ENCODE measurements at places on chromosomes 3 and 15. TPM values are rescaled to one million over a fixed set of nuclear protein-coding genes. Genes with fewer than 3 reads are reported as not detected.

- no peak for DNase-seq
Measured at GRCh38 chr3:145953316-145953715, 207.7 kb downstream of the PLOD2 start.

DNA sequence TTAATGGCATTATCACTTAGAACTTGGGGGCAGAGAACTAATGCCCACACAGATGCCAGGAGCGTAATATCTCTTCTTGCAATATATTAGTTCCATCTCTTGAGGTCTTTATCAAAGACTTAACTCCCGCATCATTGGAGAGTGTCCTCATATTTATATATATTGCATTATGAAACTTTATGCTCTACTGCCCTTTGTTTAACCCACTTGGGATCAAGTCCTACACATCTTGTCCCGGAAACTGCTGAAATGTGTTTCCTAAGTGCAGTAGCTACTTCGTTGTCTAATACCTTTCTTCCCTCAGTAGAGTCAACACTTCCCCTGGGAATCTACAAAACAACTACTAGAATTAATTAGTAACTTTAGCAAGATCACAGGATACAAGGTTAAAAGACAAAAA, 1029.2 kb downstream of the OTOL1 start:
- DNase-seq: no peak

DNA sequence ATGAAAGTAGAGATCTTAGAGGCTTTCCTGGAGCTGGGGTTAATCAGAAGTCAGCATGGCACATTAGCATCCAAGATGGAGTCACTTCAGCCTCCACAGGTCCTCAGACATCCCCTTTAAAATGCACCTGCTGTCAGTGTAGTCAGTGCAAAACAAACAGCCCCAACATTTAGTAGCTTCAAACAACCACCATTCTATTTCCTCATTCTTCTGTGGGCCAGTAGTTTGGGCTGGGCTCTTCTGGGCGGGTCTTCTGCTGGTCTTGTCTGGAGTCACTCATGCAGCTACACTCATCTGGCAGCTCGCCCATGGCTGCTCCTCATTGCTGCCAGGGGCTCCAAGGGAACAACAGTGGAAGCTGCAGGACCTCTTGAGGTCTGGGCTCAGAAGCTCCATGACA, 99.9 kb downstream of the TLE3 start:
- DNase-seq: peak; percentile 86

DNA sequence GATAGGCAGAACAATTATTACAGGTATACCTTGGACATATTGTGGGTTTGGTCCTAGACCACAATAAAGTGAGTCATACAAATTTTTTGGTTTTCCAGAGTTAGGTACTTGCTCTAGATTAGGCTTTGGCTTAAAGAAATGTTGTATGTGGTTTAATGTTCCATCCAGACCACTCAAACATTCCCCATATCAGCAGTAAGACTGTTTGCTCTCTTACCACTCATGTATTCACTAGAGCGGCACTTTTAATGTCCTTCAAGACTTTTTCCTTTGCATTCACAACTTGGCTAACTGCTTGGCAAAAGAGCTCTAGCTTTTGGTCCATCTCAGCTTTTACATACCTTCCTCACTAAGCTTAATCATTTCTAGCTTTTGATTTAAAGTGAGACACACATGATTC, 250.5 kb upstream of the SETMAR start:
- no peak for DNase-seq

GRCh38 chr3:12671120-12671450, 7.2 kb upstream of the RAF1 start:
- no peak for DNase-seq

DNA sequence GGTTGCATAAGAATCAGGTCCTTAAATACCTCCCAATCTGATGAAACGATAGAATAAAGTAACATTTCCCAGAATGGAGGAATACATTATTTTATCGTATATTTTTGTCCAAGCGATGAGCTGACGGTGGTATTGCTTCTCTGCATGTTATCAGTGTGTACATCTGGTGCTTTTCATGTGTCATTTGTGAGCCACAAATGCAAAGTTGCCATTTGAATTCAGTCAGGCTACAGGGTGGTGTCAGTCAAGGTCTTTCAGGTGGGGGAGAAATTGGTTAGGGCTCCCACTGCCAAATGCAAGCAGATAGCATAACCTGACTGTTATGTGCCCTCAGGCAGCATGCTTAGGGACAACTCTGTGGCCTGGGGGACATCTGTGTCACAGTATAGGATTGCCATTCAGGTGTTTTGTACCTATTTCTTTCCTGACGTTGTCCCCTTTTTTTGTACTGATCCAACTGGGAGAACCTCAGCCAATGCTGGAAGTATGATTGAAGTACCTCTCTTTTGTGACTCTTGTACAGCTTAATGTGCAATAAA, 26.5 kb upstream of the TIMP4 start:
- no peak for DNase-seq

DNA sequence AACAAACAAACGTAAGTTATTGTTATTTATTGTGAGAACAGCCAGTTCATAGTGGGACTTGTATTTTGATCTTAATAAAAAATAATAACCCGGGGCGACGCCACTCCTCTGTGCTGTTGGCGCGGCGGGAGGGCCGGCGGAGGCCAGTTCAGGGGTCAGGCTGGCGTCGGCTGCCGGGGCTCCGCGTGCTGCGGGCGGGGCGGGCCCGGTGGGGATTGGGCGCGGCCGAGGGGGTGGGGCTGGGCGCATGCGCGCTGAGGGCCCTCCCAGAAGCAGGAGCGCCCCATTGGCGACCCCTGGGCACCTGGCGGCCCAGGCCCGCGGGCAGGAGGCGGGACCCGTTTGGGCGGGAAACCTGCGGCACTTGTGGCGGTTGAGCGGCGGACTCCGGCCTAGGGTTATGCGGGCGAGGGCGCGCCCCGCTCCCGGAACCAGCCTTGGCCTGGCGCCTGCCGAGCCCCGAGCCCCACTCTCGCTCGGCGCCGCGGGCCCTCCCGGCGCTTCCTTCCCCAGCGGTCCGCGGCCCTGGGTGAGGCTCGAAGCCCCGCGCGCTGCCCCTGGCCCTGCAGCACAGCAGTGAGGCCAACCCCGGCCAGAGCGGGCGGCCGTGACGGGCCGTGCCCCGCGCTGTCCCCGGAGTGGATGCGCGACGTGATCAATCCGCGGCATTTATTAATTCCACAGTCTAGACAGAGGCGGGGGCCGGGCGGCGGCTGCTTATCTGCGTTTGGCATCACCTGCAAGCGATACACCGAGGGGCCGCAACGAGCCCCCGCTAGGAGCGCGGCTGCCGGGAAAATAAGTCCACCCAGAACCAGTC, 6.0 kb downstream of the ISL2 start:
- no peak for DNase-seq

DNA sequence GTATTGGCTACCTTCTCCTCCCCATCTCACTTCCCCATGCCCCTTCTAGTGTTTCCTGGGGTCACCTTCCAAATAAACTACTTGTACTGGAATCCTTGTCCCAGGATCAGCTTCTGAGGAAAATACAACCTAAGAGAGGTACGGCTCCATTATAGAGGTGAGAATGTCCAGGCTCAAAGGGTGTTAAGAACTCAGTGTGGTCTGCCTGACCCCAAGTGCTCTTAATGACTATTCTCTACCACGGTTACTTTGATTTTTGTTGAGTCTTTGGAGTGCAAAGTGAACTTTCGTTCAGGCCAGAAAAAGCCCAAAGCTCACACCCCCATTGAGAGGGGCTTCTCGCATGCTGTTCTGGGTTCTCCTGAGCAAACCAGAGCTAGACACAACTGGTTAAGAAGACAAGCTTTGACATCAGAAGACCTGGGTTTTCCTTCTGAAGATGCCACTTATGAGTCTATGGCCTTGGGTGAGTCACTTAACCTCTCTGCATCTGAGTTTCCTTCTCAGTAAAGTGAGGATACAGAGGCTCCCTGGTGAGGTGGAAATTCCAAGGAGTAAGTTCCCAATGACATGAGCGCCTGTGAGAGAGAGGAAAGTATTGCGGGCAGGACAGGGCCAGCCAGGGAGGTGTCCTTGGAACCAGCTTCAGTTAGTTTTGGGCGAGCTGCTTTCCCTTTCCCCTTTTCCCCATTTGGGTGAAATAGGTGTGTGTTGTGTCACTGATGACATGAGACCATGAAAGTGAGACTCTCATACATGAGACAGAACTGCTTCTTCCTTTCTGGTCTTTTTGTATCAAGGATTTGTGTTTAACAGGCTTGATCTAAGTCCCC, 475.0 kb upstream of the PROK2 start:
- DNase-seq: no peak

DNA sequence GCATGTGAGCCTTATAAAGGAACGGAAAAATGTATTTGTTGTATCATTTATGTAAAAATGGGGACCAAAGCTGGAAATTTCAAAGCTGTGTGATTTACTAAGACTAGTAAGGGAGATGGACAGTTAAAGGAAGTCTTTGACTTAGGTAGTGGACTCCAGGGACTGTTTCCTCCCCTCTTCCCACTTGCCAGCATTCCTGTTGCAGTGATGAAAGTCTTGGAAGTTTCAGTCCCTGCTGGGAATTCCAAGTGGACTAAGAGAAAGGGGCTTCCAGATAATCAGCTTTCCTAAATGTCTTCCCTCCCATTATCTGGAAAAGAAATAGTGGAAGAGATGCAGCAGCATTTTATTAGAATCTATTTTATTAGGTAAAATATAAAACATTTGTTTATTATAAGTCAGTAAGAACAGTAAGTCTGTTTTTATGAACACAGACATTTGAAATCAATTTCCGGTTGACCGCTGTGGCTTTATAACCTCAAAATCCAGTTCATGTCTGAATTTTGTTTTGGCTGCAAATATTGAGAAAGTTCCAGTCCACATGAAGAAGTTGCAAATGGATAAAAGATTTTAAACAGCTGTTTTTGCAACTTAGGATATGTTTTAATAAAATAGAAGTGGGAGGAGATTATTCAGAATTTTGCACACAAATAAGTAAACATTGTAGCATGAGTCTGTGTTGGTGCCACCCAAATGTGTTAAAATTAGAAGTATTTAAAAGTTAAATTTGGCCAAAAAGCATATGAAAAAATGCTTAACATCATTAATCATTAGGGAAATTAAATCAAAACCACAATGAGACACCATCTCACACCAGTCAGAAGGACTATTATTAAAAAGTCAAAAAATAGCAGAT, 141.8 kb downstream of the IL20RB start:
- DNase-seq: no peak

DNA sequence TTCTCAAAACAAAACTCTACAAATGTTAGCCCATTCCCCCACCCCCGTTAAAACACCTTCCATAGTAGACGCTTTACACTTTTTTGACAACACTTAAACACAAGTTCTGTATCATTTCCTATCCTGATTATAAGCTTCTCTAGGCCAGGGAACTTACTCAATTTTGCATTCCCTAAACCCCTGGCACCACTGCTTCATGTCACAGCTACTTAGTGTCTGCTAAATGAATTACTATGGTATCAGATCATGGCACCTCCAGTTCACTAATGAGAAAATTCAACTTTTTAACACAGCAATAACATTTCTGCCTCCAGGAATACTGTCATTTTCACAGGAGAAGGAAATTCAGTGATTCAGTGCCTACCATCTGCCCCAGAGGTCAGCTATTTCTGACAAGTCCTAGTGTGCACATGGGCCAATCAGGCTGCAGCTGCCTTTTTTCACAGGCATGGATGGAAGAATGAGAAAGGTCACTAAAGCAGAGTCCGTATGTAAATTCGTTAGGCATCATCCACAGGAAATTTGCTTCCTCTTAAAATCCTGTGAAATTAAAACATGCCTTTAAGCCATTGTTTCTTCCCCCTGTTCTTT, 18.5 kb downstream of the SFMBT1 start:
- DNase-seq: no peak

DNA sequence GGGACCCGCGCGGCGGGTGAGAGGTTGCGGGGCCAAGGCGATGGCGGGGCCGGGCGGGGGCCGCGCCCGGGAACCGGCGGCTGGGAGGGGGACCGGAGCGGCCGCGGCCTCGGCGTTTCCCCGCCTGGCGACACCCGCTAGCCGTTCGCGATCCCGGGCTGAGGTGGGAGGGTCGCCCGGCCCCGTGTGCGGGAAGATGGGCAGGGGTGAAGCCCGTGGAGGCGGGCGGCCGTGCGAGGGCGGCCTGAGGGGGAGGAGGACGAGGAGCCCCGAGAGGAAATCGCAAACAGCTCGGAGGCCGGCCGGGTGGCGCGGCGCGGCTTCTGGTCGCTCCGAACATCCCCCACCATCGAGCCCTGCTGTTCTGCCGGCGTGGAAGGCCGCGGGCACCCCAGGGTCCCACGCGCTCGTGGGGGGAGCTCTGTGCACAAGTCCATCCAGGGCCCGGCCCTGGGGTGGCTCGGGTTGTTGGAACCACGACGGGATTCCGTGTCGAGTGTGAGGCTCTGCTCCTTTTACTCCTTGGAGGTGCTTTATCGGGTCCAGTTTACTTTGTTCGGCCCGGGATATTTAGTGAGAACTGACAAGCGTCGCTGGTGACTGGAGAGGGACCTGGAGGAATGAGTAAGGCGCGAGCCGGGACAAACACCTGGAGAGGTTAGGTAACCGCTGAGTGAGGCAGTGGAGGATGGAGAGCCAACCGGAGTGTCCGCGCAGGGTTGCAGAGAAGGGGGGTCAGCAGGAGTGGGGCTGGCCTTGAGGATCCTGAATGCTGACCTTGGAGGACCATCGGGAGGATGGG, 728 bp downstream of the CRTC3 start:
- peak; percentile 47 for DNase-seq

GRCh38 chr15:64624242-64624641, 151.1 kb downstream of the RBPMS2 start:
- DNase-seq: no peak

GRCh38 chr3:192833177-192833890, 84.3 kb downstream of the MB21D2 start:
- DNase-seq: no peak

DNA sequence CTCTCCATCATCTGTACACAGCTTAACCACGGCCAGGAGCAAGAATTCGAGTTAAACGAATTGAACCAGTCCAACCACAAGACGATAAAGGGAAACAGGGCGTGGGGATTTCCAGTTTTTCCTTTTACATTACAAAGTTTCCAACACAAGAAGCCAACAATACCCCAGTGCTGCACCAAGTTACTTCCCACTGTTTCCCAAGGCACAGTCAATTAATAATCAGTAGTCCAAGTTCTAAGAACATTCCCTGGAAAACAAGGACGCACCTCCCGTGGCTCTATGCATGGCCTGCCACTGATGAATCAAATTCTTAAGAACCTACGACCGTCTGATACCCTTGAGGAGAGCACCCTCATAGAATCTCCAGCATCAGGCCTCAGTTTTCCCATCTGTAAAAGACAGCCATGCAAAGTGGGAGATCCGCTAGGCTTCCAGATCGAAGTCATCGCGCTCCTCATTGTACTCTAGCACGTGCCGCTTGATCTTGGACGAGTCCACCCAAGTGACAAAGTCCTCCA, 774 bp downstream of the IMP3 start:
- DNase-seq: no peak

- DNase-seq: no peak
Measured at GRCh38 chr3:66394753-66395249, 106.0 kb downstream of the LRIG1 start.

- DNase-seq: no peak
Measured at GRCh38 chr15:63233667-63234423, 43.6 kb upstream of the APH1B start.

The AMIGO3 gene
- 0.98 TPM for total RNA-seq

The FBLN2 gene
- 81.3 TPM for total RNA-seq

The PPP1R14D gene
- total RNA-seq: 1.3 TPM

The LRRC34 gene
- total RNA-seq: 1.0 TPM

The C2CD4A gene
- total RNA-seq: not detected

The TMEM158 gene
- 2.0 TPM for total RNA-seq

The AP3S2 gene
- 37.4 TPM for total RNA-seq

The NOX5 gene
- 1.0 TPM for total RNA-seq

All from breast epithelium (tissue), 4 donors.